ENCODE measurements at places on chromosomes 13 and 19.

GRCh38 chr13:109606520-109606919 is 179.9 kb downstream of the IRS2 start:
- no peak for DNase-seq

DNA sequence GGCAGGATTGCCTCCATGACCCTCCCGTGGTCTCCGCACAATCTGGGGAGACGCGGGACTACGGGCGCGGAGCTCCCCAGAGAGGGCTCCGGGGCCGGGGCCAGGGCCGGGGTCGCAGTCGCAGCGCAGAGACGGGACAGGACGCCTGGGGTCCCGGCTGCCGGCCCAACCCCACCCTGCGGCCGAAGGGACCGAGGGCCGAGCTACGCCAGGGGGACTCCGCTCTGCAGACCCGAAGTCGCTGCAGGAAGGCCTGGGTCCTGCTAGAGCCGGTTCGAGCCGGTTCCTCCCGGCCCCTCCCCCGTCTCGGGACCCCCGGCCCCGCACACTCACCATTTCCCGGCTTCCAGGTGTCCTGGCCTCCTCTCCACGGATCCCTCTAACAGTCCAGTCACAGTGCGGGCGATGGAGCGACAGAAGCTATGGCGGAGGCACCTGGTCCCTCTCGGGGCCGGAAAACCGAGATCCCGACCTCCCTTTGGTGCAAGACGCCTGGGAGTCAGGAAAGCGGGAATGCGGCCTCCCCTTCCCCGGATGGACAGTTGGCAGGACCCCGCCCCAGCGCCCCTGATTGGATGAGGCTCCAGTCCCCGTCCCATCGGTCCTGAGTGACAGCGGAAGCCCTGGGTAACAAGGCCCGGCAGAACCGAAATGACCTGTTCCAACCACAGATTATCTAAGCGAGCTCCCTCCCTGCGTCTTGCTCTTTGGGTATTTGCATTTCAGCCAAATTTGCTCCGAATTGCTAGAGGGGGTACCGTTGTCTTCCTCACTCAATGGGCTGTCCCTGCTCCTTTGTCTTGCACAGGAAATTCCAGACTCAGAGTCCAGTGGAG is at the start of gene ZNF625:
TSS of gene ZNF625 (minus strand) at position 512 of the 836 bp plus-strand sequence. CDS start at position 336, 176 bp downstream.
- DNase-seq: peak; percentile 72

GRCh38 chr13:59494560-59494970 is 669.2 kb downstream of the DIAPH3 start:
- DNase-seq: peak; percentile 86

DNA sequence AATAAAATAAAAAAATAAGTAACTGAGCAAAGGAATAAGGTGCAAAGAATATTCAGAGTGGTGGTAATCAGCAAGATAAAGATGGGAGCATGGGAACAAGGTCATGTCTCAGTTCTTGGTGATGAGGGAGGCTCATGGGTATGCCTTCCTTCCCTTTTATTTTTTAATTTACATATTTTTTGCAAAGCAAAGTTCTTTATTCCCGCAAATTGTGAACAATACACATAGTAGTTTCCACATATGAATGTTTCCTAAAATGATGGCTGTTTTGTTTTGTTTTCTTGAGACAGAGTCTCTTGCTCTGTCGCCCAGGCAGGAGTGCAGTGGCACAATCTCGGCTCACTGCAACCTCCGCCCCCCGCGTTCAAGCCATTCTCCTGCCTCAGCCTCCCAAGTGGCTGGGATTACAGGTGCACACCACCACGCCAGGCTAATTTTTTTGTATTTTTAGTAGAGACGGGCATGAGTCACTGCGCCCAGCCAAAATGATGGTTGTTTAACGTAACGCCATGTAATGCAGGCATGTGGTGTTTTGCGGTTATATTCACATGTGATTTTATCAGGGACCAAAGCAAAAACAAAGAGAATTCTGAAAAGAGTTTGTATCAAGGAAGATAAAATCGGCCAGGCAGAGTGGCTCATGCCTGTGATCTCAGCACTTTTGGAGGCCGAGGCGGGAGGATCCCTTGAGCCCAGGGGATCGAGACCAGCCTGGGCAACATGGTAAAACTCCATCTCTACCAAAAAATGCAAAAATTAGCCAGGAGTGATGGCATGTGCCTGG is 4.5 kb upstream of the ADGRE2 start:
- no peak for DNase-seq

- no peak for DNase-seq
Observed at GRCh38 chr13:20303636-20304035, 71.5 kb upstream of the GJB6 start.

DNA sequence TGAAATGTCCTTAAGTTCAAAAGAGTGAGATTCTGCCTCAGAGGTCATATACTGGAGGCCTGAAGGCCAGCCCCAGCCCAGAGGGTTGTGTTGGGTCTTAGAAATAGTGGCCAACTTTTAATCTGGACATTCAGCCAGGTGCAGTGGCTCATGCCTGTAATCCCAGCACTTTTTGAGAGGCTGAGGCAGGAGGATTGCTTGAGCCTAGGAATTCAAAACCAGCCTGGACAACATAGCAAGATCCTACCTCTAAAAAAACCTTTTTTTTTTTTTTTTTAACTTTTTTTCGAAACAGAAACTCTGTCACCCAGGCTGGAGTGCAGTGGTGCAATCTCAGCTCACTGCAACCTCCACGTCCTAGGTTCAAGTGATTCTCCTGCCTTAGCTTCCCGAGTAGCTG is 15.5 kb downstream of the DPF1 start:
- no peak for DNase-seq

DNA sequence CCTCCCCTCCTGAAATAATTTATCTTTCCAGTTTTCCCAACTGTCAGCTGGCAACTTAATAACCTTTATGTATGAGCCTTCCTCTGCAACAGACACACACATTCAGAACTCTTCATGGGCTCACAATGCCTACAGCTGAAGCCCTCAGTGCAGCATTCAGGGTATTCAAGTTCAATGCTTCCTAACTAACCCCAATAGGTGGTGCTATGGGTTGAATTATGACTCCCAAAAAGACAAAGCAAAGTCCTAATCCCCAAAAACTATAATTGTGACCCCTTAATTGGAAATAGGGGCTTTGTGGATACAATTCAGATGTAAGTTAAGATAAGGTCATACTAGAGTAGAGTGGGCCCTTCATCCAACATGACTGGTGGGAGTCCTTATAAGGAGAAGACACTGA is 202.2 kb downstream of the SUCLA2 start:
- peak; percentile 26 for DNase-seq

GRCh38 chr19:1423436-1424191 is 14.6 kb upstream of the RPS15 start:
- DNase-seq: no peak

- DNase-seq: no peak
Observed at GRCh38 chr13:65768545-65768944, 1461.6 kb downstream of the PCDH9 start.

DNA sequence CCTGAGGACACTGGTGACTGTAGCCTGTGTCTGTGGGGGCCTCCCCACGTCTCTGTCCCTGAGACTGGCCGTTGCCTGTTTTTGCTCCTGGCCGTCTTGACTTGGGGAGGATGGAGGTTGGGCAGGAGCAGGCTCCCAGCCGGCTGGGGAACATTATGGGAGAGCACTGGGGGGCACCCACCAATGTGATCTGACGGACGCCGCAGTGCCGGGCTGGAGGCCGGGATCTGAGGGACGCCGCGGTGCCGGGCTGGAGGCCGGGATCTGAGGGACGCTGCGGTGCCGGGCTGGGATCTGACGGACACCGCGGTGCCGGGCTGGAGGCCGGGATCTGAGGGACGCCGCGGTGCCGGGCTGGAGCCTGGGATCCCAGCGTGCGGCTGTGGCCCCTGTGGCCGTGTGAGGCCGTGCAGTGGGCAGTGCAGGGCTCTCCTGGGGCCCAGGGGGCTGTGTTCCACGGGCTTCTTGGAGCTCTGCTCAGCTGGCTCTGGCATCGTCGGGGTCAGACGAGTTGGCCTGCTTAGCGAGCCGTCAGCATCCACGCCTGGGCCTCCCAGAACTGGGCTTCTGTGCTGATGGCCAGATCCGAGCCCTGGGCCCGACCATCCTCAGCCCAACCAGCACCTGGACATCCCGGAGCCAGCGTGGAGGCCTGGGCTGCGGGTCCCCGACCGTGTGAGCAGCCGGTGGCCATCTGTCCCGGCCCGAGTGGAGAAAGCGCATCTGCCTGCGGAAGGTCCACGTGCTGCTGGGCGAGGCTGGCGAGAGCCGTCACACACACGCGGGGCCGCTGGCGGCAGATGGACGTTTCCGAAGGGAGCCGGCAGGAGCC is 45.8 kb downstream of the GAS6 start:
- no peak for DNase-seq

- DNase-seq: no peak
Observed at GRCh38 chr13:104900191-104900817, 1635.2 kb downstream of the EFNB2 start.

GRCh38 chr13:25674371-25674770 is 302.6 kb downstream of the ATP8A2 start:
- DNase-seq: no peak

- DNase-seq: no peak
Observed at GRCh38 chr13:41241626-41242025, 21.8 kb downstream of the MTRF1 start.

DNA sequence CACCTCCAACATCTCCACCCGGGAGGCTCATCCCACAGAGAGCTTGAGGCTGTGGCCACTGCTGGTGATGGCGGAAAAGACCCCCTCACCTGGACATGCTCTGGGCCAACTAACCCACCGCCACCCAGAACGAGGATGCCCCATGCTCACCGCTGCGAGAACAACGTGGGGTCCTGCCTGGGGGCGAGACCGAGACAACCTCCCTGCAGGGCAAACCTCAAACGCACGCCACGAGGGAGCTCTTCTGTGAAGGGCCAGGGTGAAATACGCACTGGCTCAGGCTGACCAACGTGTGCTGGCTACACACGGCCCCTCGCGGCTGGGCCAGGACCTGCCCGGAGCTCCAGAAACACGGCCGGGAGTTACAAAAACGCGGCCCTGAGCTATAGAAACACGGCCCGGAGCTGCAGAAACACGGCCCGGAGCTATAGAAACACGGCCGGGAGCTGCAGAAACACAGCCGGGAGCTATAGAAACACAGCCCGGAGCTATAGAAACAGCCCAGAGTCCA is 19.0 kb upstream of the PLPP2 start:
- peak; percentile 79 for DNase-seq

DNA sequence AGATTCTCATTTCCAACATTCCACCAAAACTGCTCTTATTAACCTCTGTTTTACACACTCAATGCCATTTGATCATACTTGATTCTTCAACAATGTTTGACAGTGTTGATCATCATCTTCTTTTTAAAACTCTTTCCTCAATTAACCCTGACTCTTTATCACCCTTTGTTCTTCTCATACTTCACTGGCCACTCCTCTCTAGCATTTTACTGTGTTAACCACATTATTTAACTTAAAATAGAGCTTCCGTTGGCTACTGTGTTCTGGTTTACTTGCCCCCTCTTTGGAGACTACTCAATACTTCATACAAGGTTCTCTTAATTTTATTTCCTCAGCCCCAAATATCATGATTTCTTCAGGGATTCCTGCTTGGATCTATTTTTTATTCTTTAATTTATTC is 121.1 kb upstream of the SPRY2 start:
- no peak for DNase-seq

GRCh38 chr13:40039061-40039460 is 383.6 kb downstream of the COG6 start:
- no peak for DNase-seq

DNA sequence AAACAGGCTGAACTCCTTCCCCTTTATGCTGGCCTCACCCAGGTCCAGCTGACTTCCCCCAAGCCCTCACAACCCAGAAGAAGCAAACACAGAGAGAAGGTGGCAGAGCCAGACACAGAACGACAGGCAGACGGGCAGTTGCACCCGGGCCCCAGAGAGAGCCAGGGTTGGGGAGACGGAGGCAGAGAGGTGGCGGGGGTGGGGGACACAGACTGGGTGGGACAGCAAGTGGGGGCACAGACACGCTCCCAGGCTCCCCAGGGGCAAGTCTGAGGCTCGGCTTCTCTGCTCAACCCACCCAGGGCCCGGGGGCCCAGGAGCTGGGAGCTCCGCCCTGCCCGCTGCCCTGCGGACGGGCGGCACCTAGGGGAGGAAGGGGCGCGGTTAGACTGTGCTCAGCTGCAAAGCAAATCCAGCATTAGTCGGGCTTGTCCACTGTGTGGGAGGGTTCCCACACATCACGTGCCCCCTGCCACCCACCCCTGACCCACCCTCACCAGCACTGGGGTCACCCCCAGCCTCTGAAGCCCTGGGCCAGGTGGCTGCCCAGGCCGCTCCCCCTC is 31.3 kb upstream of the ASF1B start:
- DNase-seq: peak; percentile 16

DNA sequence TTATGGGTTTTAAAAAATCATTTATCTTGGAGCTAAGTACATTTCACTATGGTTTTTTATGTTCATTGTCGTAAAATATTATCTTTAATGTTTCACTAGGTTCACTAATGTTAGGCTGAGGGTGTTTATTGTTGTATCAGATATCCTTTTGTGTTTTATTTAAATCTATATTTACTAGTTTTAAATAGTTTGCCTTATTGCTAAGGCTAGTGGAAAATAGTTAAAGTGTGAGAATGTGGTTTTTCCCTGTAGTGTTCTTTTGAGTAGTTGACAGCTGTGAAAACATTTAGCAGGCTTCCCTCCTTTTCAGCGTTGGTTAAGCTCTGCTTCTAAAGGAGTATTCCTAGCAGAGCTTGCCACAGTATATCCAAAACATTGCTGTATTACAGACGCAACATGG is 139.0 kb downstream of the TM9SF2 start:
- DNase-seq: no peak

DNA sequence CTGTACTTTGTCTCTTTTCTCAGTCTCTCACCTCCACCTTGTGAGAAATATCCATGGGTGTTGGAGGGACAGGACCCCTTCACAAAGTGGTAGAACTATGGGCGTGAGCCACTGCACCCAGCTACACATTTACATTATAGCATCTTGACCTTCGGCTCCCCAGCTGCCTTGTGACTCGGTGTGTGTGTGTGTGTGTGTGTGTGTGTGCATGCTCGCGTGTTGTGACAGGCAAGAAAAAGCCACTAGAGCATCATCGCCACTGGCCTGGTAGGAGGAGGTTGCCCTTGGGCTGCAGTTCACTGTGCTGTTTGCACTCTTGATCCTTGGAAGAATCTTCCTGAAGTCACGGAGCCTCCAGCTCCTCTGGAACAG is 13.7 kb upstream of the ZNF888 start:
- no peak for DNase-seq

- DNase-seq: no peak
Observed at GRCh38 chr19:37059142-37059541, 19.1 kb upstream of the ZNF420 start.

DNA sequence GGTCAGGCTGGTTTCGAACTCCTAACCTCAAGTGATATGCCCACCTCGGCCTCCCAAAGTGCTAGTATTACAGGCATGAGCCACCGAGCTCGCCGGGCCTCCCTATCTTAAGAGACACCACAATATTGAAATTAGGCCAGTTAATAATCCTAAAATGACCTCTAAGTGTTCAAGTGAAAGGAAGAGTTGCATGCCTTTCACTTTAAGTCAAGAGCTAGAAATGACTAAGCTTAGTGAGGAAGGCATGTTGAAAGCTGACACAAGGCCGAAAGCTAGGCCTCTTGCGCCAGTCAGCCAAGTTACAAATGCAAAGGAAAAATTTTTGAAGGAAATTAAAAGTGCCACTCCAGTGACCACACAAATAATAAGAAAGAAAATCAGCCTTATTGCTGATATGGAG is 144.5 kb upstream of the FNDC3A start:
- DNase-seq: no peak

- peak; percentile 45 for DNase-seq
Observed at GRCh38 chr13:31965361-31966066, 66.1 kb upstream of the FRY start.

All from dermis blood vessel endothelial cell (primary cell).